ENCODE measurements at places on chromosomes 16 and 17.

- DNase-seq, result no peak
Observed at GRCh38 chr17:72538901-72539352, 418.1 kb downstream of the SOX9 start.

DNA sequence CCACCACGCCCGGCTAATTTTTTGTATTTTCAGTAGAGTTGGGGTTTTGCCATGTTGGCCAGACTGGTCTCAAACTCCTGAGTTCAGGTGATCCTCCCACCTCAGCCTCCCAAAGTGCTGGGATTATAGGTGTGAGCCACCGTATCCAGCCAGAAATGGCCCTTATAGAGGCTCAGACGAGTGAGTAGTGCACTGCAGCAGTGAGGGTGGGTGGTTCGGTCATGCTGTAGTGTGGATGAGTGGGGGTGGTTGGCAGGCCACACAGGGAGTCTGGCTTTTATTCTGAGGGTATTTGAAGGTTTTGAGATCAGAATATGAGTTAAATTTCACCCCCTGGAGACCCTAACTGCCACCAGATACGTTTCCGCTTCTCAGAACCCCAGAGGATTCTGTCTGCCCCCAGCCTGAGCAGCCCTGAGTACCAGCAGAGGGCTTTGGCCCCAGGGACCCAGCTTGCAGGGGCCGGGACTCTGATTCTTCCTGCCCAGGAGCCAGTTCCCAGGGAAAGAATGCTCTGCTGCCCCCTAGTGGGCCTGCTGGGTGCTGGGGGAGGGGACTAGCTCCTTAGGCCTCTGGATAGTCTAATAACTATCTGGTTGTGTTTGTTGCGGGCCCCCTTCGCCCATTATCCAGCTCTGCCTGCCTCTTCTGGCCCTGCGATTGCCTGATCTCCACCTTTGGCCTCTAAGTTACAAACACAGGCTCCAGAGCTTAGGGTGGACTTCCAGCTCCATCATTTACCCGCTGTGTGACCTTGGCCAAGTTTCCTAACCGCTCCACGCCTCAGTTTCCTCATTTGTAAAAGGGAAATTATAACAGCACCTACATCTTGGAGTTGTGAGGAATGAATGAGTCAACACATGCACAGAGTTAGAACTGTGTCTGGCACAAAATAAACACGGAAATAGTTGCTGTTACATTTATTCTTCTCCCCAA lies 2.0 kb downstream of the ZNF771 start:
- peak; percentile 89 for DNase-seq

DNA sequence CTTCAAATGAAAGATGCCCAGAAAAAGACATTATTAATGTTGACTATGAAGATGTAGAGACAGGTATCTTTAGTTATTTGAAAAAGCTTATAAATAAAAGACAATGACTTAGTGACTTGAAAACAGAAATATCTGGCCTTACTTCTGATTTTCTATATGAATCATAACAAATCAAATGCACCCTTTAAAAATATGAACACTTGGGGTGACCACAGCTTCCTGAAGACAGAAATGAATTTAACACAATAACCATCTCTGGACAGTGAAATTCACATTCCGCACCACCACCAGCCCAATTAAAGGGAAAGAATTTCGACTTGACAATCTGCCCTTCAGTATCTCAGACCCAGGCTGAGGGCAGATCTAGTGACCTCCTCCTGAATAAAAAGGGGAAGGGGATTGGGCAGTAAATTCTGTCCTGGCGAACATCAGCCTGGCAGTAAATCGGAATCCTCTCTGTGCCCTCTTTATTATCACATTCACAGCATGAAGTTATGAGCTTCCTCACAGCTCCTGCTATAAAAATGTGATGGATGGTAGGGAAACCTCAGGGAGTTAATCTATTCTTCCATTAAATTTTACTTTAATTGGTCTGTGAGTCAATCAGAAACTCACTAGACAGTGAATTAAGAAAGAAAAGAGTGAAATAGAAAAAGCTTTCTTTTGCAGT lies 131.5 kb downstream of the SNX11 start:
- no peak for DNase-seq

DNA sequence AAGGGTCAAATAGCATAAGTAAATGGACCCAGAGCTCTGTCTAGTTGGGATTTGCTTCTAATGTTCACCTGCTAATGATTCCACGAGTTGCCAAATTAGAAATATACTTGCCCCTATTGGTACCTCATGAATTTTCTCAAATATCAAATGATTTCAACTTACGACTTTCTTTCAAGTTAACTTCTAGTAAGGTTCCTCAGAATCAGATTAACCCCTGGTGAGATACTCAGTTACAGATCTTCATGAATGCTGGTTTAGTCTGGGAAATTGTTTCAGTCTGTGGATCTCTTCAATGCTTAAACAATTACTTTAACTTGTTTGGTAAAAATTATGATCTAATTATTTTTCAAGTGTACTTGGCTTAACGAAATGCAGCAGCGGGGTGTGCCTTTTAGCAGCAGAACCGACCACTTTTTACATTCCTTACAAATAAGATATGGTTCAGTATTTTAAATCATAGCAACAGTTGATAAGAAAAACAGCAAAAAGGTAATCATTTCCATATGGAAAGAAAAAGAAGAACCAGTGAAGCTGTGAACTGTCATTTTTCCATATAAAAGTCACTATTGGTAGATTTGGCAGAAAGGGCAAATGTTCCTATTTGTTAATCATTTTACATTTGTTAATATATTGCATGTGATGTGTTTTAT lies 34.5 kb downstream of the TUBD1 start:
- DNase-seq, result no peak

GRCh38 chr17:40547785-40548478 lies 17.3 kb downstream of the CCR7 start:
- DNase-seq, result no peak

DNA sequence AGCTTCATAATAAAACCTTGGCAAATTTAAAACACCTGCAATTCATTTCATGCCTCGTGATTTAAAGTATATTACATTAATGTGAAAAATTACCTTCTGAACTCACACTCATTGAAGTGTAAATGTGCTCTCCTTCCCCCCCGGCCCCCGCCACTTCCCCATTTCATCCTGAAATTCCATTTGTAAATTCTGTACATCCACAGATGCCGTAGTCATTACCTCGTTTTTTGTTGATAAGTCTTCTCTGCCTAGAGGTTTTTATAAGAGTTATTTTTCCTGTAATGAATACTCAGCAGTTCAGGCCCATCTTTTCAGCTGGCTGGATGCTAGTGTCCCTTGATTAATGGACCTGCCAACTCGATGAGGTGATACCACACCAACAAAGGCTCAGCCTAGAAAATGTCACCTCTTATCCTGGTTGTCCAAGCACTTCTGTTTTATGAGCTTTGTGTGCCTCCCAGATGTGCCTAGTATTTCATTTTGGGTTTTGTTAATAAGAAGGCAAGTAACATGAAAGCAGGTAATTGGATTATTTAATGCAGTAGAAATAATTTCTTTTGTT lies 64.8 kb upstream of the KIFC3 start:
- DNase-seq, result no peak

DNA sequence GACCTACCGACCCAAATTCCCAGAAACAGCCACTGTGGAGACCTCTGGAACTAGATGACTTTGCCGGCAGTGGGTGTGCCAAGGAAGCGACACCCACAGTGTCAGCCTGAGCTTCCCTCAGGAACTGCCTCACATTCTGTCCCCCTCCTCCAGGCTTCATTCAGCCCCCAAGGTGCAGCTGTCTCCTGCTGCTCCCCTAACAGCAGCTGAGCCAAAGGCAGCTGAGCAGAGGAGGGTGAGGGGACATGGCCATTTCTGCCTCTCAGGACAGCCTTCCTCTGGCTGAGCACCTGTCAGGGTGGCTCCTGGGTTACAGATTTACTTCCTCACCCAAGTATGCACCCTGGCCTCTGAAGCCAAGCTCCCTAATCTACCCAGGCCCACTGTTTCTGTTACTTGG lies 22.1 kb upstream of the MTMR4 start:
- no peak for DNase-seq

DNA sequence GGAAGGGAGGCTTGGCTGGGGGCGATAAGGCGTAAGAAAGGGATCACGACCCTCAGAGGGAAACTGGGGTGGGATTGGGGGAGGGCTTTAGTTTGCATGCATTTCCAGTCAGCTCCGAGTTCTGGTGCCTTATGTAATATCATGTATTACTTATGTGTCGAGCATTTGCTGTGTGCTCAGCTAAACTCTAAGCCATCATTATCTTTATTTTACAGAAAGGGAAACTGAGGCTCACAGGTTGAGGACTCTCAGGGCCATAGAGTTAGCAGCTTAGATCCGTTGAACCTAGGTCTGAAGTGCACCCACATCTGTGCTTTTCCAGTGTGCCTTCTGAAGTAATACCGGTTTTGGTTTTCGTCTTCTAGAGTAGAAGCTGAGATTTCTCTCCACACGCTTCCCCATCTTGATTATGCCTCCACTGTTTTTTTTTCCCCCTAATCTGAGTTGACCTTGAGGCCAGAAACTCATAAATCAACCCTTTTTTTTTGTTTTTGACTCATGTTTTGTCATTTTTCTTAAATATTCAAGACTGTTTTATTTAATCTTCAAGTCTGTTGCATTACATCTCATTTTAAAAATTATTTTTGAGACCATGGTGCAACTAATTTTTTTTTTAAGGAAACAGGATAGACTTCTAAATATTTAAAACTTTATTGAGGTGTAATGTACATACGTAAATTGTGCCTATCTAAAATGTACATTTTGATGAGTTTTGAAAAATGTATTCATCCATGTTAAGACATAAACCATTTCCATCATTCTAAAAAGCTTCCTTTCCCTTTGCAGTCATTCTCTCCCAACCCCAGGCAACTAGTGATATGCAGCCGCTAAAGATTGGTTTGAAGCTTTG lies 741 bp downstream of the CYB5B start:
- no peak for DNase-seq

GRCh38 chr17:48129981-48130380 lies 22.4 kb downstream of the SNX11 start:
- DNase-seq, result no peak

GRCh38 chr17:61005358-61005757 lies 327.7 kb downstream of the BCAS3 start:
- no peak for DNase-seq

- no peak for DNase-seq
Observed at GRCh38 chr17:59851439-59852375, 41.0 kb downstream of the TUBD1 start.

DNA sequence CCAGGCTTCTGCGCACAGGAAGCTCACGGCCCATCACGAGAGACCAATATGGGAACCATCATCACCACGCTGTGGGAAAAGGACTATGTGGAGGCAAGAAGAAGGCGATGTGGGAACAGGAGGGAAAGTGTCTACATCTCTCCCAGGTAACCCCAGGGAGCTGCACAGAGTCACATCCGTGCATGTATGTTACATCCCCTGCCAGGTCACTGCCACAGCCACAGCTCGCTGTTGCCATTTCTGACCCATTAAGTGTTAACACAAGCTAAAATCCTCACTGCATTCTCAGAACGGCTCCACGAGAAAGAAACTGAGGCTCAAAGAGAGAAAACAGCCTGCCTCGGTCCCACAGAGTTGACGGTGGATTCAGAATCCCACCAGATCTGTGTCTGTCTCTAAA lies 319.1 kb downstream of the FOXL1 start:
- no peak for DNase-seq

DNA sequence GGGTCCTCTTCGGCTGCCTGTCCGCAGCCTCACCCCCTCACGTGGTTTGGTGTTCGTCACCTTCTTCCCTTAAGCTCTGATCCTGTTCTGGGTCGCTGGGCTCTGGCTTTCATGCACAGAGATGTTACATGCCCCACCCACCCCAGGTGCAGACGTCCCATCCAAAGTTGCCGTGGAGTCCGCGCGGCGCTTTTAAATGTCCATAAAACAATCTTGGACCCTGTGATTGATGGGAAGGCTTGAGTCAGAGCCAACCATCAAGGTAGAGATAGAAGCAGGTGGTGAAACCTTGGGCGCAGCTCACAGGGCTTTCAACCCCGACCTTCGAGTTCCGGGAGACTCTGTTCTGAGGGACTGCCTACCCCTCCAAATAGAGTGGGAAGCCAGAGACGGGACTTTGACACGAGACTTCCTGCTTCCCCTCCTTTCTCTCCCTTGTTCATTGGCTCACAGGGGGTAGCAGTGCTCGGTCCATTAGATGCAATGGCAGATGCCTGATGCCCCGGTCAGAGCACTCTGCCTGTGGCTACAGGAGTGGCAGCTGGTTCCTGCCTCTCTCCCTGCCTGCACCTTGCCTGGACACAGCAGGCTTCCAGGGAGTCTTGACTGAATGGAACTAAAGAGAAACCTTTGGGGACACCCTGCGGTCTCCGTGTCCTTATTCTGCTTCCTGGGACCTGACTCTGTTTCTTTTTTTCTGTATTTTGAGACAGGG lies 4.0 kb downstream of the ENGASE start:
- DNase-seq, result no peak

DNA sequence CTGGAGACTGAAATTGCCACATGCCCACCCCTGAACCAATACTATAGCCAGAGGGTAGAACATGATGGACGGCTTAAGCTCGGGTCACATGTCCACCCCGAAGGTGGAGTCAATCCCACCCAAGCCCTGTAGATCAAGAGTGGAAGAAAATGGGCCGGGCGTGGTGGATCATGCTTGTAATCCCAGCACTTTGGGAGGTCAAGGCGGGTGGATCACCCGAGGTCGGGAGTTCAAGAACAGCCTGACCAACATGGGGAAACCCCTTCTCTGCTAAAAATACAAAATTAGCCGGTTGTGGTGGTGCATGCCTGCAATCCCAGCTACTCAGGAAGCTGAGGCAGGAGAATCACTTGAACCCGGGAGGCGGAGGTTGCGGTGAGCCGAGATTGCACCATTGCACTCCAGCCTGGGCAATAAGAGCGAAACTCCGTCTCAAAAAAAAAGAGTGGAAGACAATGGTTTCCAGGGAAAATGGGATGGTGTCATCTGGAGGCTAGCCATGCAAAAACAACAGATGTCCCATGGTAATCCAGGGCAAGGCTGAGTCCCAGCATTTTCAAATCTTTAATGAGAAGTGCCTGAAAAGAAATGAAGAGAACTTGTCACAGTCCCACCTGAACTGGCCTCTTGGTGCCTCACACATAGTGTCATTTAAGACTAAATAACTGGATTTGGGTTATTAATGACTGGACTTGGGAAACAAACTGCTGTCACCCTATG lies 30.1 kb downstream of the CD300LF start:
- no peak for DNase-seq

GRCh38 chr17:19384723-19385391 lies 2.1 kb downstream of the MFAP4 start:
- DNase-seq, result peak; percentile 80

DNA sequence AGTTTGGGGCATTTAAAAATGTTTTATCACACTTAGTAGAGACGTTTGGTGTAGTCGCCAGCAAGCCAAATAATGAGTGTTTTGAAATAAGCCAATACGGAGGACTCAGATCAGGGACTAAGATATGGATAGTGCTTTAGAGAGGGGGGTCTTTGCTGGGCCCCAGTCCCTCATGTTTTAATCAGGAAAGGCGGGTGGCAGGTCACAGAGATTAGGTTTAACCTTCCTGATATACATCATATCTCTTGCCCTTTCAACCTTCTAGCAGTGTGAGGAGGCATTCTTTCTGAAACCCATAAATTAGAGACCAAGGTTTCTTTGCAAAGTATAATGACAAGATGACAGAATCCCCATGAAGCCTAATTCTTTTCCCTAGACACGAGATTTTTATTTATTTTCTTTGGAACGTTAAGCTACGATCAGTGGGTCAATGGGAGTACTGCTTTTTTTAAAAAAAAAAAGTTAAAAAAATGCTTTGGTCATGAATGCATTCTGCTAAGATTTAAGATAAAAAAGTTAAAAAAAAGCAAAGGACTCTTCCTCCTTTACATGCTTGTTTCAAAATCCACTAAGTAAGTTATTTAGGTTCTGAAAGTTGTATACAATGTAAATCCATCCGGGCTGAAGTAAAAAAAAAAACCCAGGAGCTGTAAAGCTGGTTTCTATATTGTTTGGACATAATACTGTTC lies 572.1 kb upstream of the SALL1 start:
- no peak for DNase-seq

GRCh38 chr17:47660064-47660492 lies 10.4 kb downstream of the KPNB1 start:
- DNase-seq, result no peak
